Stimulated activated CD8-positive, alpha-beta memory T cell treated with anti-CD3 and anti-CD28 coated beads, Interleukin-4, amount 100 ng/mL, for 4 hours (primary cell): ENCODE measurements at places on chromosomes 11 and 22.

- DNase-seq, result no peak
These were observed 11.8 kb upstream of the MAPK11 start for GRCh38 chr22:50281957-50282356.

- no peak for DNase-seq
These were observed 62.5 kb upstream of the PPARA start for GRCh38 chr22:46087816-46088277.

- peak; percentile 28 for DNase-seq
These were observed 11.1 kb upstream of the TAB1 start for GRCh38 chr22:39388261-39389011.

- no peak for DNase-seq
These were observed 166.1 kb upstream of the API5 start for GRCh38 chr11:43145653-43146052.

DNA sequence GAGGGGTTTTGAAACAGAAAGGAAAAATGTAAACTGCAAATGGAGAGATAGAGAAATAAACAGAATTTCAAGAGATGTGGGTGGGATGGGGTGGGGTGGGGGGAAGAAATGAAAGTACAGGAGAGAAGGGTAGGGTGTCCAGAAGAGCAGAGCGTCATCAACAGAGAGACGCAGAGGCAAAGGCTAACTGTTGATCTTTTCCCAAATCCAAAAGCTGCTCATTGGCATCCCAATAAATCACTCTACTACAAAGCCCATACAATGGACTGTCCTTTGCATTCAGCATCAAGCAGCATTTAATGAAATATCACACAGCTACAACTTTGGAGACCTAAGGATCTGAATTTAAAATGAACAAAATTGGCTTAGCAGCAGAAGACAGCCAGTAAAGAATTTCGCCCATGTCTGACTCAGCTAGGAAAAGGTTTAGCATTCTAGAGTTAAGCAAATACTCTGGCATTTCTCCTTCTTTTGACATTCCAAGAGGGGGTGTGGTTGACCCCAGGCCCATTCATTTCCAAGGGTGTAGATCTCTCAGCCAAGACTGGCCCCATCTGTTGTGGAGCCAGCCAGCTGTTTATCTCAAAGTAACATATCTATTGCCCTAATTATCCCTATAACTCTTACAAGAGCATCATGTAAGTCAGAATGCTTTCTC lies 1.5 kb downstream of the RAB30 start:
- DNase-seq, result no peak

DNA sequence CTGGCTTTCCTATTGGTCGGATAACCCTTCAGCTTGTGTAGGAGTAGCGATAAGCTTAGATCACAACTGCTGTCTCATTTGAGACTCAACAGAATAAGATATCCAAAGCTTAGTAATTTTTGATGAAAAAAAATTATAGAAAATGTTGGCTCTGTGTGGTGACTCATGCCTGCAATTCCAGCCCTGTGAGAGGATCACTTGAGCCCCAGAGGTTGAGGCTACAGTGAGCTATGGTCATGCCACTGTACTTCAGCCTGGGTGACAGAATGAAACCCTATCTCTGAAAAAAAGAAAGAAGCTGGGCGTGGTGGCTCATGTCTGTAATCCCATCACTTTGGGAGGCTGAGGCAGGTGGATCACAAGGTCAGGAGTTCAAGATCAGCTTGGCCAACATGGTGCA lies 55.6 kb upstream of the RRM1 start:
- no peak for DNase-seq

GRCh38 chr11:76802621-76803020 lies 19.5 kb downstream of the TSKU start:
- no peak for DNase-seq

GRCh38 chr11:35058669-35059434 lies 80.1 kb upstream of the CD44 start:
- no peak for DNase-seq

GRCh38 chr11:73308003-73308960 lies at the start of gene ARHGEF17:
Gene ARHGEF17, plus strand, starts transcription at chr11:73308276. Its CDS starts 363 bp downstream, at chr11:73308639.
- peak; percentile 27 for DNase-seq

- DNase-seq, result no peak
These were observed 5.4 kb upstream of the SYN3 start for GRCh38 chr22:33063611-33064010.
